ENCODE measurements at places on chromosomes 5 and 9.

GRCh38 chr9:114300846-114301797, 21.8 kb upstream of the ORM1 start:
- DNase-seq = no peak

GRCh38 chr9:128636556-128637530, 19.8 kb downstream of the DYNC2I2 start:
- no peak for DNase-seq

- no peak for DNase-seq
Measured at GRCh38 chr5:173901705-173902104, 13.6 kb downstream of the CPEB4 start.

DNA sequence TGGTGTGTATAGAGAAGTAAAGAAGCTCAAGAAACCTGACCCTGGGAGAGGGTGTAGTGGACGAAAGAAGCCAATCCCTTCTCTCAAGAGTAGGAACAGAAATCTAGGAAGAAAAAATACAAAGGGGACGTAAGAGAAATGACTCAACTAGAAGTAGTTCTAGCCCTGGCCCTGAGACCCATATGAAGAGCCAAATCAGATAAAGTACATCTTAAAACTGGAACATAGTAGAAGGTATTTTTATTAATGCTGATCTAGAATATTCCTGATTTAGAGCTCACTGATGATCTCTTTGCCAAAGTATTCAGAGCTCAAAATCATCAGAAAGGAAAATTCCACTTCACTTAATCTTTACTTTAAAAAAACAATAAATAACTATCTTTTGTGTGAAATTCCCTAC, 184.8 kb downstream of the MLLT3 start:
- DNase-seq = no peak

DNA sequence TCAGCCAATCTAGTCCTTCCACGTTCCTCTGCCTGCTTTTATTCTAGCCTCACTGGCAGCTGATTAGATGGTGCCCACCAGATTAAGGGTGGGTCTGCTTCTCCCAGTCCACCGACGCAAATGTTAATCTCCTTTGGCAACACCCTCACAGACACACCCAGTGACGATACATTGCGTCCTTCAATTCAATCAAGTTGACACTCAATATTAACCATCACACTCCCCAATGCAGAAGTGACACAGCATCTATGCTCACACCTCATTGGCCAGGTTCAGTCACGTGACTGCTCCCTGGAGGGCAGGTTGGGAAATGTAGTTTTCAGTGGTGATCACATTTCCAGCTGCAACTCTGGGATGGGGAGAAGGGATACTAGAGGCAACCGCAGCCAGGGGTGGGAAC, 13.0 kb downstream of the SUSD3 start:
- DNase-seq = no peak

DNA sequence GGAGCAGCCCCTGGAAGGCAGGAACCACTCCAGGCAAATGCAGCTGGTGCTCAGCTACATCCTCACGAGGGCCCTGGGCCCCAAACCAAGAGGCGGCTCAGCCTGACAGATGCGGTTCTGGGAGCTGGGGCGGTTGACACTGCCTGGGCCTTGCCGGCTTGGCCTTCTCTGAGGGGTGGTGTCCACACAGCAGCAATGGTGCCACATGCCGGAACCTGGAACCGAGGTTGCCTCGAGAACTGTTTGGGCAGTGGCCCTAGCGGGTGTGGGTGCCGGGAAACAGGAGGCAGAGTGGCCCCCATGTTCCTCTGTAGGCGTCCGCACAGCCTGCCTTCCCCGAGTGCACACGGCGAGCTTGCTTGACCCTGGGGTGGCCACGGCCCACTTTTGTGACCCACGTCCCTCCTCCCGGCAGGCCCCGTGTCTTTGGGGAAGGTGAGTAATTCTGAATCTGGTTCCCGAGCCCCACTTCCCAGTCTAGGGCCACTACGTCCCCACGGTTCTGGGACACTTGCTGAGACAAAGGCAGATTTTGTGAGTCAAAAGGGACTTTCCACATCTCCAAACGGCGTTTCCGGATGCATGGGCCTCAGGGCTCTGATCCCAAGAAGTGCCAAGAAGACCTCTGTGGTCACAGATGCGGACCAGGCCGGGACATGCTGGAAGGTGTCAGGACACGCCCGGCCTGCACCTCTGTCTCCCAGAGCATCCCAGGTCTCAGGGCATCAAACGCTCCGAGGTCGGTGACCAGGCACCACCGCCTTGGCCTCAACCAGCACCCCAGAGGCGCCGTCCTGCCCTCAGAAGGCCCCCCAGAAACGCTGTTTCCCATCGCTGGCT, 27.7 kb upstream of the SLC12A7 start:
- DNase-seq = no peak
